ENCODE measurements at places on chromosomes 2 and 18.
A peak's percentile ranks its signal among the peaks of the same experiment; 100 is the strongest.

DNA sequence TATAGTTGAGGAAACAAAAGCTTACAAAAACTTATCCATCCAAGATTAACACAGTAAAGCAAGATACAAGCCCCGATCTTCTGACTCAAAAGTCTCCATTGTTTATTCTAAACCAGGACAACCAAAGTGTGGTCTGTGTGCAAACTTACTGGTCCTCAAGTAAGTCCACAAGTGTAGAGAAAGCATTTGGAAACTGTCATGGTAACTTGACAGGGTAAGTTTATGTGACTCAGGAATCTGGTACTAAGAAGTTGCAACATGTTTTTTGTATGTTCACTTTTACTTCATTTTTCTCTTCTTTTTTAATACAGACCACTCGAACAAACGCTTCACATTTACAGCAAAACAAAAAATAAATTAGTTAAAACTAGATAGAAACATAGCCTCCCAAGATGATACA, 9.4 kb downstream of the MBD2 start:
- DNase-seq: no peak

DNA sequence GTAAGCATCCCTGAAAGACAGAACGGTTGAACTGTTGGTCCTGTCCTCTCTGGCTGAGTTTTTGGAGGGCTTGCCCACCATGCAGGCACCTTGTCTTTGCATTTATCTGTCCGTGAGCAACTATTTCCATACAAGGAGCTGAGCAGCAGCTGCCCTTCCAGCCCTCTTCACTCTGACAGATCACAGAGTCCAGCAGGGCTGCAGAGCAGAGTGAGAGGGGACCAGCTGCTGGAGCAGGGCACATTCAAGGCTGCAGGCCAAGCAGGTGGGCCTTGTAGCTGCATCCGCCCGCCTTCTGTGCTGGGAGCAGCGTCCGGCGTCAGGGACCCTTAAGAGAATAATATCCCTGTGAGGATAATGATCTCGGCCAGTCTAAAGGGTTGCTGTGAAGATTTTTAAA, 9.5 kb downstream of the SMYD1 start:
- peak; percentile 68 for DNase-seq

DNA sequence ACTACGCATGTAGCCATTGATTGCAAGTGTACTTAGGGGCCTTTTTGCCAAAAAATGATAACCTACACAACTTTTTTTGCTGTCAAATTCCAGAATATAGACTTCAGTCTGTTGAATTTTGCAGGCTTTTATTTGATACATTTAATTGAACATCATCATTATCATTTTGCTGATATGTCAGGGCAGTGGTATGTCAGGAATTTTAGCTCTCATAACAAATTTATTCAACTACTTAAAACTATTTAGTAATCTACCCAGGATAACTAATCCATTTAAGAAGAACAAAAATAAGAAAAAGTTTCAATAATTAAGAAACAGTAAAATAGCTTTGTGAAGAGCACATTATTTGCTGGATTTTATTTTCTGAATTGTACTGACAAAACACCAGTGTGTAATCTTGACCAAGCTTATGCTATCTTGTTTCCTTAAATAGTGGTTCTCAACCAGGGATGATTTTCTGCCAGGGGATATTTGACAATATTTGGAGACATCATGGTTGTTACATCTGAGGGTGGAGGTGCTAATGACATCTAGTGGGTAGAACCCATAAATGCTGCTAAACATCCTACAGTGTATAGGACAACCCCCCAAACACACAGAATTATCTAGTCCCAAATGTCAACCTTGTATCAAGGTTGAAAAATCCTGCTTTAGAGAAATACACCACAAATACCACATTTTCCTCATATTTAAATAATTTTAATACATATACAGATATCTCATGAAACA, 12.1 kb upstream of the TTN start:
- no peak for DNase-seq

DNA sequence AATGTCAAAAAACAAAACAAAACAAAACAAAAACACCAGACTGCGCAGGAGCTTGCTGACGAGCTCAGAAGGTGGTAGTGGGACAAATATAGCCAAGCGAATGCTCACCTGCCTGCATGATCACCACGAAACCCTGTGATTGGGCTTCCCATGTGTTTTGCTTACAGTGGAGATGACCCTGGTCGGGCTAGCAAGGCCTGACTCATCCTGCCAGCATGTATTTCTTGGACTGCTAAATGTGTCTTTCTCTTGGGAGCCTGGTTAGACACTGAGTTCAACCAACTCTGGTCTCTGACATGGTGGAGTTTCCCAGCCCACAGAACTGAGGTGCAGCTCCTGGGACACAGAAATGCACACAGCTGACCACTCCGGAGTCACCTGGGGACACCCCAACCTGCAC, 30.7 kb upstream of the DUSP2 start:
- DNase-seq: no peak

- no peak for DNase-seq
Measured at GRCh38 chr2:207093234-207093633, 72.5 kb downstream of the KLF7 start.

DNA sequence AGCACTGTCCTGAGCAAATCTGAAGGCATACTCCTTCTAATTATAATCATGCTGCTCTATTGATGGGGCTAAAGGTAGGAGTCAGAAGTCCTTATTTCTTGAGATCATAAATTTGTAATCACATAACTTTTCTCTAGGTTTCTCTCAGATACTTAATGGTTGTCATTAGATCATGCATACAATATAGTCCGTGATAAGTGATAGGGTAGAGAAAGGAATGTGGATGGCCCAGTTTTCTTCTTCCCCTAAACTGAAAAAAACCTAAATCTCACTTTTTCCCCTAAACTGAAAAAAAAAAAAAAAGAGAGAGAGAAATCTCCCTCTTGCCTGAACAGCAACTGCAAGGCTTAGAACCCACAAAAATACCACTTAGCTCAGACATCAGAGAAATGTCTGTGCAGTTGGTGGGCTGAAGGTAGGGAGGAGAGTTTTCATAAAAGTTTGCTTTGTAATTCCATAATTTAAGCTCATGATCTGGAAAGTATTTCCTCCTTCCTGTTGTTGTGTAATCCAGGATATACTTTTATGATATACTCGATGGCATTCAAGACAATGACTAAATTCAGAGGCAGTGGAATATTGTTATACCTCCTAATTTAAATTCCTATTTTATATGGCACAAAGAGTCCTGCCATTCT, 79.3 kb upstream of the ITPRID2 start:
- DNase-seq: no peak

- DNase-seq: no peak
Measured at GRCh38 chr18:31996007-31996406, 22.6 kb upstream of the RNF125 start.

DNA sequence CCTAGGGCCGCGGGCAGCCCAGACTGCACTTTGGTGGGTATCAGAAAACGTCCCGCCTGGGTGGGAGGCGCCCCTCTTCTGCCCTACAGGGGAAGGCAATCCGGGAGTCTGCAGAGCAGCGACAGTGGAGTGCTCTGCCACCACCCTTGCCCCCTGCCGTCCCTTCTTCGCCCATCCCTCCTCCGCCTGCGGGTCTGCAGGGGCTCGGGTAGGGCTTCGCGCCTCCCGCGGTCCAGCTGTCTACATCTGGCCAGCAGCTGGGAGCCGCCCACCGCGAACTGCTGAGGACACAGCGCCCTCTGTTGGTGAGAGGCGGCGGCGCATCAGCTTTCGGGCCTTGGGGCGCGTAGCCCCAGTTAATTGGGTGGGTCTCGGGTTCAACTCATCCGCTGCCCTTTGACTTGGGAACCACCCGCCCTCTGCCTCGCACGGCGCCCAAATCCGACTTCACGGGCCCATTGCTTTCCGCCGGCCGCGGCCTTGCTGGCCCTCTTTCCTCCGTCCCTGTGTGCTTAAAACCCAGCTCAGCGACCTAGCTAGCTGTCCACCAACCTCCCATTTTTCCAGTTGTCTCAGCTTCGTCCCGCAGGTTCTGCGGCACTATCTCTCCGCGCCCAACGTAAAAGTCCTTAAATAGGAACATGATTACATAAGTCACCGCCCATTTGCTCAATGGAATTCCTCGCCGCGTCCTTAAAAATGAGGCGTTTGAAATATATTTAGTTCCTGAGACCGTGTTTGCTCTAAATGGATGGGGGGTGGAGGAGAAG, 17.6 kb downstream of the WNT10A start:
- no peak for DNase-seq

DNA sequence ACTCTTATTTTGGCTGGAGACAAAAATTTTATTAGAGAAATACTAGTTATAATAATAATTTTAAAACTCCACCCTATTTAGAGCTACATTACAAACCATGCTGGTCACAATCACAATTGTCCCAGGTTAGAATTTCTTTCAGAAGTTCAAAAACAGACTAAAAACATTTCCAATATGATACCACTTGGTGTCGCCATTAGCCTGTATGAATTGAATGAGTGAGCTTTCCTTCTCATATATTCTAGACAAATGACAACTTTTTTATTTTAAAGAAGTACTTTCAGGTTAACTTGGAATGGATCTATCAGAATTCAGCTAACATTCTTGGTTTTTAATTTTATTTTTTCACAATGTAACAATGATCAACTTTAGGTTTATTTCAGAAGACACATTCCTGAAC, 48.0 kb downstream of the SERPINB8 start:
- peak; percentile 24 for DNase-seq

GRCh38 chr18:46155641-46156051, 51.5 kb downstream of the HAUS1 start:
- DNase-seq: no peak

GRCh38 chr18:50177294-50177992, 17.5 kb downstream of the MYO5B start:
- no peak for DNase-seq

All from SHP77 treated with DMSO at 0.1 percent for 48 hours (cell line).